ENCODE measurements at places on chromosomes 16 and 17.
A peak's percentile ranks its signal among the peaks of the same experiment; 100 is the strongest.

GRCh38 chr16:4293822-4294457, 21.1 kb upstream of the TFAP4 start:
- no peaks in the 10 kb centered on the region for H3K27me3 ChIP-seq
- peak overlapping the region; percentile 72 for H3K27ac ChIP-seq
- no peak overlapping the region for H3K4me3 ChIP-seq
- peaks cover 9% of the 10 kb centered on the region for H3K4me1 ChIP-seq
- H3K36me3 ChIP-seq, result no peaks in the 10 kb centered on the region
- DNase-seq, result peak; percentile 95

DNA sequence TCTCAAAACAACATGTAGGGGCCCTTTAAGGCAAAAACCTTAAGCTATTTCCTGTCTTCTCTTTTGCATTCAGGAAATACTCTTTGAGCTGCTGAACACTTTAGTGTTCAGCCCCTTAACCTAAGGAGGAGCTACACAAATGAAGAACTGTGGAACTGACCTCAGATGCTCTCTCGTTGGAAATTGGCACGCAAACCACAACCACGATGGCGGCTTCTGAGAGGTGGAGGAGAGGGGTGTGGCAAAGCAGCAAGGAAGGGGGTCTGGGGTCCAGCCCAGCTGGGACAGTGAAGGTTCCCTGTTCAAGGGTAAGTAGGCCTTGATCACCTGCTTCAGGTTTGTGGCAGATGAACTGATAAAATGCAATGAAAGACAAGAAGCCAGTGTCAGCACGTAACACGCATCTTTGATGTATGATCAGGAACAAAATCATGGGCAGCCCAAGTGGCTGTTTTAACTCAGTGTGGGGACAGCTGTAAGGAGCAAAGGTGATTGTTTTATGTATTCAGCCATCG, 291.6 kb upstream of the TNRC6C start:
- H3K27ac ChIP-seq, result no peak overlapping the region
- no peak for DNase-seq
- no peak overlapping the region for H3K4me3 ChIP-seq

DNA sequence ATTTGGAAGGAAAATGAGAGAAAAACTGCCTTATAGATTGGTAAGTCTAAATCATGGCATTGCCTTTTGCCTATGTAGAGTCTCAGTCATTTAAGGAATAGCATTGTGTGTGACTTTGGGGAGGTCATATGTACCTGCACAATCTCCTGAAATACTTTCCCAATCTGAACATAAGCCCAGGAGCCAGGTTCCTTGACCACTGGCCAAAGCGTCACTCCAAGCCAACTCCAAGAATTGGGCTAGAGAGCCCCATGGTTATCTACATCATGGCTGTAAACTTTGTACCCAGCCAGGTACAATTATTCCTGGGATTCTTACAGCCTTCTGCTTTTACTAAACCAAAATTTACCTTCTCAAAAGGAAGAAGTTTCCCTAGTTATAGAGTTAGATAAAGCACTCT, 40.8 kb upstream of the MED13 start:
- no peak for DNase-seq
- H3K27ac ChIP-seq, result no peak overlapping the region
- no peaks in the 10 kb centered on the region for H3K4me1 ChIP-seq
- H3K4me3 ChIP-seq, result no peak overlapping the region

- peak overlapping the region; percentile 88 for H3K4me3 ChIP-seq
- peaks cover 3% of the 10 kb centered on the region for H3K36me3 ChIP-seq
- no peak for DNase-seq
- no peak overlapping the region for H3K27ac ChIP-seq
Observed at GRCh38 chr16:58001781-58002415, 691 bp downstream of the USB1 start.

GRCh38 chr16:77289331-77289809, 90.2 kb downstream of the SYCE1L start:
- H3K36me3 ChIP-seq, result no peaks in the 10 kb centered on the region

- H3K4me1 ChIP-seq, result no peaks in the 10 kb centered on the region
- no peak overlapping the region for H3K4me3 ChIP-seq
- no peak overlapping the region for H3K27ac ChIP-seq
- no peaks in the 10 kb centered on the region for H3K36me3 ChIP-seq
- H3K27me3 ChIP-seq, result no peaks in the 10 kb centered on the region
- peak; percentile 91 for DNase-seq
Observed at GRCh38 chr16:12228602-12229499, 252.3 kb downstream of the SNX29 start.

Data from mesendoderm (in vitro differentiated cells).